Chondrocyte (in vitro differentiated cells): ENCODE measurements at places on chromosomes 2 and 18. TPM values are rescaled to one million over a fixed set of nuclear protein-coding genes. Genes with fewer than 3 reads are reported as not detected.

GRCh38 chr2:45207101-45207500 lies 197.8 kb upstream of the SIX2 start:
- no peak overlapping the region for H3K4me3 ChIP-seq
- DNase-seq, result no peak
- peaks cover 4% of the 10 kb centered on the region for H3K4me1 ChIP-seq
- peaks cover 2% of the 10 kb centered on the region for H3K36me3 ChIP-seq

Gene PRKAG3
- total RNA-seq, result not detected in 3 replicates

Gene TMEM178A
- total RNA-seq, result 1.3 to 2.6 TPM (median 1.4 TPM) in 3 replicates

GRCh38 chr2:30165050-30165520 lies 18.3 kb downstream of the YPEL5 start:
- H3K4me1 ChIP-seq, result peaks cover 3% of the 10 kb centered on the region
- no peak overlapping the region for H3K4me3 ChIP-seq
- no peaks in the 10 kb centered on the region for H3K27me3 ChIP-seq
- DNase-seq, result no peak

Gene CHRNG
- not detected in 3 replicates for total RNA-seq

GRCh38 chr18:70981400-70982140 lies 692.7 kb downstream of the SOCS6 start:
- no peaks in the 10 kb centered on the region for H3K36me3 ChIP-seq
- no peak overlapping the region for H3K27ac ChIP-seq
- H3K4me3 ChIP-seq, result no peak overlapping the region
- no peak for DNase-seq
- H3K4me1 ChIP-seq, result no peaks in the 10 kb centered on the region

- DNase-seq, result no peak
- no peak overlapping the region for H3K27ac ChIP-seq
- H3K4me1 ChIP-seq, result no peaks in the 10 kb centered on the region
- peaks cover 4% of the 10 kb centered on the region for H3K36me3 ChIP-seq
- H3K4me3 ChIP-seq, result no peak overlapping the region
Observed at GRCh38 chr2:170703776-170704476, 11.2 kb upstream of the SP5 start.

Gene CCDC88A
- 52.1 to 64.1 TPM (median 54.7 TPM) in 3 replicates for total RNA-seq

- DNase-seq, result no peak
- H3K36me3 ChIP-seq, result peaks cover 1% of the 10 kb centered on the region
- H3K4me1 ChIP-seq, result no peaks in the 10 kb centered on the region
- no peak overlapping the region for H3K27ac ChIP-seq
Observed at GRCh38 chr2:60980071-60980815, 37.3 kb upstream of the PEX13 start.

- H3K27me3 ChIP-seq, result no peaks in the 10 kb centered on the region
- DNase-seq, result no peak
- no peak overlapping the region for H3K27ac ChIP-seq
- peaks cover 18% of the 10 kb centered on the region for H3K36me3 ChIP-seq
- H3K4me1 ChIP-seq, result peaks cover 6% of the 10 kb centered on the region
- no peak overlapping the region for H3K4me3 ChIP-seq
Observed at GRCh38 chr2:120963997-120964705, 228.5 kb downstream of the GLI2 start.

- H3K4me3 ChIP-seq, result no peak overlapping the region
- no peaks in the 10 kb centered on the region for H3K36me3 ChIP-seq
- no peaks in the 10 kb centered on the region for H3K27me3 ChIP-seq
- no peak overlapping the region for H3K27ac ChIP-seq
- no peak for DNase-seq
- no peaks in the 10 kb centered on the region for H3K4me1 ChIP-seq
Observed at GRCh38 chr2:214989187-214989586, 149.2 kb downstream of the ABCA12 start.

Gene STAT4
- total RNA-seq, result 1.3 to 12.4 TPM (median 11.5 TPM) in 3 replicates

Gene FAP
- total RNA-seq, result 163 to 205 TPM (median 171 TPM) in 3 replicates

- no peak overlapping the region for H3K4me3 ChIP-seq
- no peaks in the 10 kb centered on the region for H3K36me3 ChIP-seq
- peaks cover 20% of the 10 kb centered on the region for H3K27me3 ChIP-seq
- H3K27ac ChIP-seq, result no peak overlapping the region
- no peaks in the 10 kb centered on the region for H3K4me1 ChIP-seq
Observed at GRCh38 chr2:153519257-153519875, 40.8 kb upstream of the RPRM start.

Gene ASIC4
- 0.15 TPM in 2 of 3 replicates, not detected in the other for total RNA-seq

GRCh38 chr18:3329872-3330271 lies 67.9 kb downstream of the MYL12B start:
- no peaks in the 10 kb centered on the region for H3K27me3 ChIP-seq
- H3K27ac ChIP-seq, result no peak overlapping the region
- H3K4me1 ChIP-seq, result peaks cover 2% of the 10 kb centered on the region

DNA sequence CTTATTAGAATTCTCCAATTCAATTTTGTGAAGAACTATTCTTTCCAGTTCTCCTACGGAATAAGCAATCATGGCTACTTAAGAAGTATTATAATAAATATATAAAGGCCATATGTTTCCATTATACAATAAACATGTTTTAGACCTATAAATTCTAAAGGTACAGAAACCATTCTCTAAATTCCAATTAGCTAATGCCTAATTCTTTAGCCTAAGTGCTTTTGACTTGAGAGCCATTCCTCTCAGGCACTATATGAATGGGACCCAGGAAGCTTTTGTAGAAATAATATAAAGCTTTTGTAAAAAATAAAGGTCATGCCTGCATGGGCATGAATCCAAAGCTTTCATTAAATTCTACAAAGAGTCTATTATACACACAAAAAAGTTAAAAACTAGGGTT lies 161.0 kb upstream of the UNC80 start:
- H3K27ac ChIP-seq, result no peak overlapping the region
- H3K27me3 ChIP-seq, result peaks cover 3% of the 10 kb centered on the region
- no peak overlapping the region for H3K4me3 ChIP-seq
